Activated T-cell treated with anti-CD3 and anti-CD28 coated beads, Interleukin-2, amount 50 U/mL, for 72 hours (primary cell): ENCODE measurements at places on chromosomes 2 and 18.
A peak's percentile ranks its signal among the peaks of the same experiment; 100 is the strongest.

- DNase-seq, result no peak
Measured at GRCh38 chr18:49432602-49433001, 27.8 kb downstream of the DYM start.

DNA sequence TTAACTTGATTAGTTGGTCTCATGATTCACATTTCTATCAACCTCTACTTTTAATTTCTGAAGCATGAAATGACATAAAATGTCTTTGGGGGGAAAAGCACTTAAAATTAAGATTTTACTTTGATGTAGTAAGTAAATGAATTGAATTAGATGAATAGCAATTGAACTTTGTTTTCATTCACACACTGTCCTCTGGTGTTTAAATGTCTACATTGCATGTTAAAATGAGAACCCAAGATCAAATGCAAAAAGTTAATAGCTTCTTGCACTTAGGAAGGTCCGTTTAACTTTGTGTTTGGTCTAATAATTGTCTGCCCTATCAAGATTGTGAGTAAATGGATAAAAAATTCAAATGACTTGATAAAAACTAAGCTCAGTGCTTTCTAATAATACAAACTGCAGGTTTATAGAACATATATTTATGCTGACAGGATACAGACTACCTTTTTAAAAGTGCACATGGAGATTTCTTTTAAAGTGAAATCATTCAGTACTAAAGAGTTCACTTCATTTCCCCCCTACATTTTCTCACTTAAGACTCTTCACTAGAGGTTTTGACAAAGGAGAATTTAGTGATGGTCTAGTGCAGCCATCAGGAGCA, 156.2 kb upstream of the NABP1 start:
- no peak for DNase-seq

DNA sequence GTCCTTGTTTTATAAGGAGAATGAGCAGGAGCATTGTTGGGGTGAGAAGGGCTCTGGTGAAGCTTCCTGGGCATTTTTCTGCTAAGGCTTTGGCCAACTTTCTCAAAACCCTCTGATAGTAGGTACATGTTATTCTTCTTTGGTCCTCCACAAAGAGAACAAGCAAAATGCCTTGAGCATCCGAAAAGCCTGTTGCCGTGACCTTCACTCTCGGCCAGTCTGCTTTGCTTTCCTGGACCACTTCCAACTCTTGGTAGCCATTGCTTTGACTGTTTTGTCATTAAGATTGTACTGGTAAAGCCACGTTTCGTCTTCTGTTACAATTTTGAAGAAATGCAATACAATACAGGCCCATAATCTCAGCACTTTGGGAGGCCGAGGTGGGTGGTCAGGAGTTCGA, 27.4 kb upstream of the ALLC start:
- DNase-seq, result no peak

DNA sequence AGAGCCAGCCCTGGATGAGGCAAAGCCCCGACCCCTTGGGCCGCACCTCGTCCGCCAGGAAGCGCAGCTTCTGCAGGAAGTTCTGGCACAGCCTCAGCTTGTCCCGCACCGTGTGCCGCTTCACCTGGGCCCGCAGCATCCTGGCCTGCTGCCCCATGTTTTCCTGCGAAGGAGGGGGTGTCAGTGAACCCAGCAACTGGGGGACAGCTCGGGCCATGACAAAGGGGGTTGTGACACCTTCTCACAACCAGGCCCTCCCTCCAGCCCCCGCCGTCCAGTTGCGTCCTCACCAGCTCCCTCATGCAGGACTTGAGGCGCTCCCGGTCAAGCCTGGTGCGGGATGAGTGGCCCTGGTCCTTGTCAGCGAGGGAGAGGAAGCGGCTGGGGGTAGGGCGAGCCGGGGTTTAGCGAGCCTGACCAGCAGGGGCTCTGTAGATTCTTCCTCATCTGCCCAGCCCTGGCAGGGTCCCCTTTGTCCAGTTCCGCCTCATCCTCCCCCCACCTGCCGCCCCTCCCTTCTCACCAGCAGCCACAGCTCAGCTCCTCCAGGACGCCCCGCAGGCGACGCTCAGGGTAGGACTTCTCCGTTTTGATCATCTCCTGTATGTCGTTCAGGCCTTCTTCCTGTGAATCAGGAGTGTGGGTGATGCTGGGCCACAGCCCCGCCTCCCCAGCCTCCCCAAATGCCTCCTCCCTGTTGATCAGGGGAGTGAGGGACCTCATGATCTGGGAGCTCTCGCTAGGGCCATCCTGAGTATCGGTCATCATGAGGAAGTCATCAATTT, 606 bp downstream of the OTOF start:
- DNase-seq, result peak; percentile 44

DNA sequence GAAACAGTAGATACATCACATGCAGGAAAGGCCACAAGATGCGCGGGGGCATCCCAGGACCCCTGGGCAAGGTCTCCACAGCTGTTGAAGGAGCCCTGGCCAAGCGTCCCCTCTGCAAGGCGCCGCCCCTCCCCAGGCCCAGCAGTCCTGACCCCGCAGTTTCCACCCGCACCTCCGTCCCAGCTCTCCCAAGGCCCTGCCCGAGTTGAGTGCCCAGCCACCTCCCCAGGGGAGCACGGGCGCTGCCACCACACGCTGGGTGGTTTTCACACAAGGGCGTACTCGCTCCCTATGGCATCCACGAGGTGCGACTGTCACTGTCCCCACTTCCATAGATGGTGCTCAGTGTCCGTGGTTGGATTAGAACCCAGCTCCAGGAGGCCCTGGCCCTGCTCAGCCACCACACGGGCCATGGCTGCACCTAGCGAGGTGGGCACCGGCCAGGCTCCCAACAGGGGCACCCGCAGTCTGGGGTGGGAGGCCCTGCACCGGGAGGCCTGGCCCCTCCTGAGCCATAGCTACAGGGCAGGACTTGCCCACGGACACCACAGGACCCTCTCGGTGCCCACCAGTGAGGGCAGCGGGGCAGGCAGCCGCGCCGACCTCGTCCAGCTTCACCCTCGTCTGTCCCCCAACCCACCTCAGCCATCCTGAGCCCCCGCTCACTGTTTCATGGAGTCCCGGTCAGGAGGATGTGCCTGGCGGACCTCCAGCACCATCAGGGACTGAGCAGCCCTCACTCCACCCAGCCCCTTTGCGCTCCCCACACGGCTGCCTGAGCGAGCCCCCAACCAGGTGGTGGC, 36.0 kb downstream of the KIF1A start:
- no peak for DNase-seq

GRCh38 chr18:46422552-46423055, 234.4 kb downstream of the LOXHD1 start:
- DNase-seq, result no peak

GRCh38 chr2:133812826-133813617, 244.8 kb upstream of the NCKAP5 start:
- no peak for DNase-seq

GRCh38 chr2:60475123-60475830, 78.2 kb downstream of the BCL11A start:
- DNase-seq, result no peak

DNA sequence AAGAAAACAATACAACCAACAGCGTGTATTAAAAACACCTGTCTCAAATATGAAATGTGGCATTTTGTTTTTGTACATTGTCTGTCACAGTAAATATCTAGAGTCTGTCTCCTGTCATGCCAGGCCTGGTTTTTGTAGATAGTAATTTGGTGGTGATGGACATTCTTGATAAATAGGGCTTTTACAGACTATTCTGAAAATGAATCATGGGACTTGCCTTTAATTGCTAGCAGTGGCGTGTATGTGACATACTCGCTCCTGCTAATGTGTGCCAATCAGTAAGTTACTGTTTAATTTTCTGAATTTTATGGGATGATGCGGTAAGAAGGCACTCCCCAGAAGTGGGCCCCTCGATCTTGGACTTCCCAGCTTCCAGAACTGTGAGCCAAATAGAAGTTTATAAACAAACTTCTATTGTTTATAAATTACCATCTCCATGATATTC, 83.7 kb downstream of the TANC1 start:
- DNase-seq, result no peak

- peak; percentile 16 for DNase-seq
Measured at GRCh38 chr2:205685314-205686055, 3.2 kb downstream of the NRP2 start.

DNA sequence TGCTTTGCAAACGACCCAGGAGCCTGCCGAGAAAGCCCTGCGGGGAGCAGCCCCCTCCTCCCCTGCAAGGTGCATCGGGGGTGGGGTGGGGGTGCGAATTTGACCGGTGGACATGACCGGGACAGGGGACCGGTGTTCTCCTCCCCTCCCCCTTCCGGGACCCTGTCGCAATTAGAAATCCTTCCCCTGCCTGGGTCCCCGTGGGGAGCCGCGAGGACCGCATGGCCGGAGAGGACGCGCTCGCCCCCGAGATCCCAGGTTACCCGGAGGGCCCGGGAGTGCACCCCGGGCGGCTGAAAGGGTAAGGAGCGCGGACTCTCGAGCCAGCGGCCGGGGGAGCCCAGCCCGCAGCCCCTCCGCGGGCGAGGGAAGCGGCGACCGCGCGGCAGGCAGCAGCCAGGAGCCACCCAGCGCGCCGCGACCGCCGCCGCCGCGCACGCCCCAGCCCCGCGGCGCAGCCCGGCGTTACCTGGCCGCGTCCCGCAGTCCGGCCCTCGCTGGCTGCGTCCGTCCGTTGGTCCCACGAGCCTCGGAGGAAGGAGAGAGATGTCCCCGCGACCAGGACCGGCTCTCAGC, 482 bp downstream of the DLGAP1 start:
- no peak for DNase-seq

GRCh38 chr2:13481201-13481600, 764.5 kb downstream of the TRIB2 start:
- DNase-seq, result no peak

- no peak for DNase-seq
Measured at GRCh38 chr2:175840256-175840655, 161.8 kb downstream of the LNPK start.

GRCh38 chr18:7417727-7418126, 149.4 kb upstream of the PTPRM start:
- DNase-seq, result no peak

GRCh38 chr2:31003749-31004148, 134.5 kb downstream of the GALNT14 start:
- no peak for DNase-seq

GRCh38 chr2:183089192-183089851, 10.8 kb downstream of the DUSP19 start:
- no peak for DNase-seq

DNA sequence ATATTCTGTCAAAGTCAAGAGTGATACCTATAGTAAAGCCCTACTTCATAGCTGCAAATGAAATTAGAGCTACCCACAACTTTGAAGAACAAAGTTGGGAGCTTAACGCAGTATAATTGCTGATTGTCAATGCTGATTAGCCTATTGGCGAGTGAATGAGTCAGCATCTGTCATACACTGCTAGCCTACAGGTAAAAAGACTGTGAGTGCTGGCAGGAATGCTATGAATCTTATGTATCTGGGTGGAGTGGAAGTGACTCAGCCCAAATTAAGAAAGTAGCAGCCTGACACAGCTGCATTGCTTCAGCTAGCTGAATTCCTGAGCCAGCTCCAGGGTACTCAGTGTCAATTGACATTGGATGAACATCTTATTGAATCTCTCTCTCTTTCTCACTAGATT, 179.4 kb upstream of the DCC start:
- DNase-seq, result no peak

DNA sequence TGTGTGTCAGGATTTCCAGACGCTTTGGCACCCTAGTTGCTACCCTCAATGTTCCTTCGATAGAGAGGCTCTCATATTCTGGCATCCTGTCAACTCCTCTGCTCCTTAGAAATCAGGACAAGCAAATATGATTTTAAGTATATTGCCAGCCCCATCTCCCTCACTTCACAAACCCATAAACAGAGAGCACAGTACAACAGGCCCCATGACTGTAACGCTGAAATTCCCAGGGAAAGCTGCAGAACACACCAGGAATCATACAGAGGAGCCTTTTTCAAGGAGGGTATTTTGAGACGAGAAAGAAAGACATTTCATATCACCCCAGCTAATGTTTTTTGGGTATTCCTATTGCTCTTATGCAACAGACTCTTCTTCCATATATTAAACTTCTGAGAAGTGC, 162.9 kb downstream of the NAPG start:
- no peak for DNase-seq

GRCh38 chr18:62187543-62188510, 772 bp downstream of the RELCH start:
- DNase-seq, result peak; percentile 37

DNA sequence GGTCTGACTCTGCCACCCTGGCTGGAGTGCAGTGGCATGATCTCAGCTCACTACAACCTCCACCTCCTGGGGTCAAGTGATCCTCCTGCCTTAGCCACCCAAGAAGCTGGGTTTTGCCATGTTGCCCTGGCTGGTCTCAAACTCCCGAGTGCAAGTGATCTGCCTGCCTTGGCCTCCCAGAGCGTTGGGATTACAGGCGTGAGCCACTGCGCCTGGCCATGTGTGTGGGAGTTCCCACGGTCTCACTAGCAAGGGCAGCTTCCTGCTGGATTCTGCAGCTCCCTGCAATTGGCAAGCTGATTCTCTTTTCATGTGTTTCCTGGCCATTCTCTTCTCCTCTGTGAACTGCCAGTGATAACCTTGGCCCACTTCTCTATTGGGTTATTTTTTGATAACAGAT, 84.0 kb downstream of the USP40 start:
- no peak for DNase-seq

GRCh38 chr18:34283506-34283905, 58.8 kb upstream of the NOL4 start:
- DNase-seq, result no peak
